ENCODE measurements at places on chromosomes 12 and 14. TPM values are rescaled to one million over a fixed set of nuclear protein-coding genes. Genes with fewer than 3 reads are reported as not detected.
A peak's percentile ranks its signal among the peaks of the same experiment; 100 is the strongest.

The TAS2R30 gene
- total RNA-seq: 2.6 TPM

The MGP gene
- 0.20 TPM for total RNA-seq

The RD3L gene
- not detected for total RNA-seq

The CCDC177 gene
- total RNA-seq: not detected

The SLC5A8 gene
- total RNA-seq: not detected

The PAPLN gene
- 0.30 TPM for total RNA-seq

The SCAF11 gene
- 134 TPM for total RNA-seq

The APOF gene
- total RNA-seq: not detected

The KLRC2 gene
- not detected for total RNA-seq

- no peak for DNase-seq
Observed at GRCh38 chr12:18676996-18677588, 60.7 kb downstream of the PLCZ1 start.

GRCh38 chr14:75525969-75526368, 3.7 kb downstream of the BATF start:
- DNase-seq: no peak

DNA sequence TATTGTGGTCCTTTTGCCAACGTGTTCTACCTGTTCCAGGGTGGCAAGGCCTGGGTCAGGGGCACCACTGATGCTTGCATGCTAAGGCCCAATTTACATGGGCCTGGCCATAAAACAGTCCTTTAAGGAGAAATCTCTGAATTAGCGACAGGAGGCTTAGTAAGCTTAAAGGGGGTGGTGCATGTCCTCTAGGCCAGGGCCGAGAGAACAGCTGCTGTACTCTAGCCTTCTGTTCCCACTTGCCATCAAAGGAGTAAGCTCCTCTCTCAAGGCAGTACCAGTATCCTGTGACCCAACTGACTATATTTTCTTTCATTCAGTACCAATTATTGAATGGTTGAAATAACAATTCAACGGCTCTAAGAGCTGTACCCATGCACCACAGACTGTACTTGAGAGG, 67.7 kb upstream of the ZDHHC17 start:
- no peak for DNase-seq

- peak; percentile 27 for DNase-seq
Observed at GRCh38 chr12:50734409-50735263, 29.3 kb upstream of the ATF1 start.

DNA sequence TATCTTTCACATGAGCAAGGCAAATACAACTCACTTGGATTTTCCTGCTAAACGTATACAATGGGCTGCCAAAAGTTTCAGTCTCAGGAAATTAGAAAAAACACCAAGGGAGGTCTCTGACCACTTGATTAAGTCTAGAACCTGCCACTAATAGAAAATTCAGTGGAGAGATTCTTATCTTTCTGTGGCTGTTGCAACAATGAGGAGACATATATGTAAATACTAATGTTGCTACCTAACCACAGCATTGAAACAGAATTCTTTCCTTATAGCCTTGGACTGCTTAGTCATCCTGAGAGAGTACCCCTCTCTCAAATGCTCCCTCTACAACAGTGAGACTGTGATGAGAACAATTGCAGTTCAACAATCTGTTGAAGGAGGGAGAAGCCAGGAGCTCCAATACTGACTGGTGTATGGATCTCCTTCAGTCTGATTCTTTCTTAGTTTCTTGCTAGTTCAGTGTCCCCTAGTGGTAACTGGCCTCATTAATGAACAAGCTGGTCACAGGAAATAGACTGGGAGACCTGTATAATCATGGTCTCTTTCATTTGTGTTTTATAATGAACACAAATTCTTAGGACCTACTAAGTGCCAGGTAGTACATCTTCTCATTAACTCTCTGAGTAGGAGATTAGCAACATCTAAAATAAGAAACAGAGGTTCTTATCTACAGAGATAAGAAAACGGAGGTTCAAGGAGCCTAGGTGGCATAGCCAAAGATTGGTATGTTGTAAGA, 164.5 kb downstream of the SLC38A4 start:
- DNase-seq: peak; percentile 47

GRCh38 chr12:89933911-89934310, 225.3 kb upstream of the ATP2B1 start:
- DNase-seq: no peak

- no peak for DNase-seq
Observed at GRCh38 chr12:114852976-114853529, 169.1 kb upstream of the TBX3 start.

- no peak for DNase-seq
Observed at GRCh38 chr12:80282226-80282625, 161.8 kb upstream of the PTPRQ start.

DNA sequence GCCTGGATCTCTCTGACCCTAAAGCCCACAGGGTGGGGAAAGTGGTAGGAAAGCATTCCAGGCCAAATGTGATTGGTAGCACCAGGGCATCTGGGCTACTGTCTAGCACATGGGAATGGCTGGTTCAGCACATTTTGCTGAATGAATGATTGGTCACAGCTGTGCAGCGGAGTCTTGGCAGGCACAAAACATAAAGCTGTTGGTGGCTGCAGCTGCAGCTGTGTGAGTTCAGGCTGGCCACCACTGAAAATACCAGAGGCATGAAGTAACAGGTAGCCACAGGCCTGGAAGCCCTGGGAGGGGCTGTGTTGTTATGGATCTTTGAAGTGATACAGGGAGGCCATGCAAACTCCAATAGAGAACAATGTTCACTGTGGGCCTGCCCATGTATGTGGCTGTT, 72.7 kb downstream of the MYRFL start:
- no peak for DNase-seq

GRCh38 chr14:100421756-100422470, 98.8 kb downstream of the SLC25A47 start:
- DNase-seq: no peak

DNA sequence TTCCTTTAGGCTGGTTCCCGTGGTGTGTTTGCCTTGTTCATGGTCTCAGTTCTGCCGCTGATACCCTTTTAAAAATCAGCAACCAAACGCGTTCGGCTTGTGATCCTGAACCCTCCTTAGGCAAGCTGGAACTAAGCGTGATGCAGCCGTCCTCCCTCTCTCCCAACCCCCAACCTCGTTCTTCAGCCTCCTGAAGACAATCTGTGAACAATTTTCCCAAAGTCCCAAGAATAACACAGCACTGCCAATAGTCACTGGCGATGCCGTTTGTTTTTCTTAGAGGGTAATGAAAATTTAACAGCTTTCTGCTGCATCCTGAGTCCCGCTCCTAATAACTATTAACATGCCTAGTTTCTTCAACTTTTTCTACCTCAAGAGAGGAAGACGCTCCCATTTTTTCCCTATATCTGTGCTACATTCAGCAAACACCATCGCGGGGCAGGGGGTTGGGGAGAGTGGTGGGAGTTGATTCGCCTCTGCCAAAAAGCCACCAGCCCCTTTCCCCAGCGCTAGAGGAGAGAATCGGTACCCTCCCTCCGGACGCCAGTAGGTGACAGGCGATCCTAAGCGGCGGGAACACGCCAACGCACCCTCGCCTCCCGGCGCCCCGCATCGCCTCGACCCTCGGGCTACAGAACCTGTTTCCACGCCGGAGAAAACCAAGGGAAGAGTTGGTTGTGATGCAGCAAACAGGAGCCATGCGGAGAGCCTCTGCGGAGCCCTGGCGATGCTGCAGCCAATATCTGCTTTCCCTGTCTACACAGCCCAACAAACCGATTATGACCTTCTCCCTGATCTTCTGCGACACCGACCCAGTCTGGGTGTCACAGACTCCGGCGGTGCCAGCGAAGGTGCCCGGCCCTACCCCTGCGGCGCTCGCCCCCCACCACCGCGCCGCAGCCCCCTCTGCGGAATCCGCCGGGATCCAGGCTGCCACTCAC, 752 bp downstream of the PRICKLE1 start:
- DNase-seq: no peak

GRCh38 chr14:91021115-91021514, 39.3 kb downstream of the RPS6KA5 start:
- no peak for DNase-seq

Measured in activated CD4-positive, alpha-beta T cell treated with anti-CD3 and anti-CD28 coated beads, Interleukin-2, amount 10 ng/mL, durations not matched to agents 7 days and 5 days (primary cell).